ENCODE measurements at places on chromosomes 1 and 21. TPM values are rescaled to one million over a fixed set of nuclear protein-coding genes. Genes with fewer than 3 reads are reported as not detected.
A peak's percentile ranks its signal among the peaks of the same experiment; 100 is the strongest.

DNA sequence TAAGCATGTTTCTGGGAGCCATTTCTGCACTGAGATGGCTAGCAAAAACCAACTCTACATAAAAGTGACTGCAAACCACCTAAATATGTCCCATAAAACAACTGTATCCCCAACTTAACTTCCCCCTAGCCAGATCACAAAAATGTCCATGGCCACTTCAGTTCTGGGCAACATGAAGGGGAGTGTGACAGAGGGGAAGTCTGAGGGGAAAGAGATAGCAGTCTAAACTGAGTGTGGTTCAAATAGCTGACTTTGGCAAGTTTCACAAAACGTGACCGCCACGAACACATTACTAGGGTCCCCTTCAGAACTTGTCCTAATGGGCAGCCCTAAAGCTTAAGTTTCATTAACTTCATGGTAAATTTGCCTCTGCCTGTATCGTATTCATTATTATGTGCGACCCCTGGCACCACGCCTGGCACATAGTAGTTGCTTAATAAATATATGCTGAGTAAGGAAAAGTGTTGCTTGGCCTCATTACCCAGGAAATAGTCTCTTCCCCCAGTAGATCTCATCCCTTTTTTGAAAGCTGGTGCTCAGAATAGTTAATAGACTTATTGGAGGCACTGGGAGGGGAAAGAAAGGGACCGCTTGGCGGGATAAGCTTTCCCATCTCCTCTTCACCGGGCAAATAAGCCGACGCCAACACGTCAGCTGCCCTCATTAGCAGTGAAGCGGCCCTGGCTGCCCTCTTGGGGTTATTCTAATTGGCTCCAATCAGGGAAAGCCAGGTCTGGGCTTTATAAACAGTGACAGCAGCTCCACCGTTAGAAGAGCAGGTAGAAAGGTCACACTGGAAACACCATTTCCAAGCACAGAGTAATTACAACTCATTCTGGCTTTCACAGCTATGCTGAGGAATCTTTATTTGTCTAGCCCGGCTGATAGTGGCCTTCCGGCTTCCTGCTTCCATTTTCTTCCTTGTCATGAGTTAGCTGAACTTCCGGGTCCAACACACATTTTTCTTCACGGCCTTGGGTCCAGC, 122.1 kb downstream of the LRIG2 start:
- no peak for DNase-seq

DNA sequence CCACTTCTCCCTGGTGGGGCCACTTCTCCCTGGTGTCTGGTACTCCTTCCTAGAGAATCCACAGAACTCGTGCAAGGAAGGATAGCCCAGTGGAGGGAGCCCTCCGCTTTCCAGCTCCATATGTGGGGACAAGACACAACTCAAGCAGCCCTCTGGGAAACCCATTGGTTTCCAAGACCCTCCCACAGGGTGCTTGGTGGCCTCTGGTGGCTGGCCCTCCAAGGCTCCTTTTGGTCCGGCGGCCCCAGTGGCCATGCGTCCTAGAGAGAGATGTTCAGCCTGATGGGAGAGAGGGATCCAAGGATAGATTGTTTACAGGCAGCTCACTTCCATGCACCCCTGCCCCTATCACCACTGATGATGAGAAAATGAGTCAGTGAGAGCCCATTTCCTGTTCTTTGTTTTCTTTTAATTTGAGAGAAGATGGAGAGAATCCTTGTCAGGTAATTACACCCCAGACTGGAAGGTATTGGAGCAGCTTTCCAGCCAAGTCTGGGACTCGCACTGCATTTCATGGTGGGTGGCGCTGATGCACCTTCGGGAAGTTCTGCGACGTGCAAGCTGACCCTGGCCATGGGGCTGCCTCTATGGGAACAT, 486.2 kb upstream of the VAMP3 start:
- DNase-seq, result no peak

- peak; percentile 75 for DNase-seq
These were observed 43.7 kb downstream of the MRPL39 start for GRCh38 chr21:25563361-25564116.

DNA sequence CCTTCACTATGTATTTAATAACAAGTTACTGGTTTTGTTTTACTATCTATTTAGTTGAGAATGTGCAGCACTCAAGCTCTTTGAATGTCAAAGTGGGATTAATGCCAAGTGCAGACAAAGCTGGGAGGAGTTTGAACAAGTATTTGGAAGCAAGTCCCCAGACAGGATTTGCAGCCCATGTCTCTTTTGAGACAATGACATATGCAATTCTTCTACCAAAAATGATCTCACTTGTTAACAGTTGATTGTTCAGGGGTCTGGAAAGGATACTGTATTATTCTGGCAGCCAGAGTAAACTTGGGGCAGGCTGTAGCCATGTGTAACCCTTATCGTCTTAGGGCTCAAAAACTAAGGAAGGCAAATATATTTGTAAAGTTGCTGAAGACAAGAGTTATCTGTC, 15.8 kb downstream of the COLGALT2 start:
- no peak for DNase-seq

- no peak for DNase-seq
These were observed 69.2 kb downstream of the UBE4B start for GRCh38 chr1:10101929-10102328.

DNA sequence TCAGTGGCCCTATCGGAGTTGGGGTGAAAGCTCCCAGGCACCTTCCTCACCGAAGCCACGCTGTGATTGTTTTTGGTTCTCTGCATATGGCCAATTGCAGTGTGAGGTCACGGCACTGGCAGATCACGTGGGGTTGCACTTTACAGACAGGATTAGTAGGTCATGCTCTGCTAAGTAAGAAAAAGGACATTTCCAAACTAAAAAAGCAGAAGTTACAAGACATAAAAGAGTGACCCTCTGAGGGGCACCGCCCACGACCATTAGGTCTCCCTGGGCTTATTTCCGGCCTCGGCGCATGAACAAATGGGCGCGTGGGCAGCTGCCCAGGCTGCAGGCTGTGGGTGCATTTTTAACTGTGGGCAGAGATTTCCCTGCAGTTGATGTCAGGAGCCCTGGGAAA, 2.0 kb downstream of the CAPN9 start:
- no peak for DNase-seq

DNA sequence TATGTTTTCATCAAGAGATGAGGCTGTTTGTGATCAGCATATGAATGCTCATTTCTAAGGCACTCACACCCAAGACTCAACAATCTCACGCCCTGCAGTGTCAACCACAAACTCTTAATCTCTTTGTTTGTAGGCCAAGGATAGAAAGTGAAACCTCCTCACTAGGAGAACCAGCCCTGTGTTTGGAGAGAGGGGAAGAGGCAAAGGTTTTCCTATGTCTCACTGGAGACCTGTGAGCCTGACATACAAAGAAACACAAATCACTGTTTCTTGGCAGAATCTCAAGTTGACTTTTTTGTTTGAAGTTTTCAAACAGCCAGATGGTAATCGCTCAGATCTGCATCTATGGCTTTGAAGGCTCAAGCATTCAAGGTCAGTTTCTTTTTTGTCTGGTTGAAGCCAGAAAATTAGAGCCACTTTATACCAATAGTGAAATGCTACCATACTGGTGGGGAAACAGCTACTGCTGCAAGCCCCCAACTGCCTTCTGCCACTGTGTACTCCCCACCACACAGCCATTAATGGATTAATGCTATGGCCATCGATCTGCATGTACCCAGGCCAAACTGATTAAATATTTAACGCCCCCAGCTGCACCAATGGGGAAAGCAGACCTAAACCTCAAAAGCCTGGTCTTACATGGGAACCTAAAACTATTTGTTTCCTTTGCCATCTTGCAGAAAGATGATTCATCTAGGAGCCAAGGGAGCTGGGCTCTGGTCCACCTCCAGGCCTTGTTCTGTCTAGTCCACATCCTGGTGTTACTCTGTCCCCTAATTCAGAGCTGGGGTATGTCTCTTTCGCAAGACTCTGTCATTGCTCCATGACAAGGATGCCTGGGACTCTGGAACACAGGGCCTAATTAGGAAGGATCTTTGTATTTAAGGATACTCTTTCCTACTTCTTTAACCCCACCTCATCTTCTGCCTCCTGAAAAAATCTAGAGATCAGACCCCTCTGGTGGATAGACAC, 16.3 kb downstream of the PDZK1 start:
- peak; percentile 76 for DNase-seq

GRCh38 chr1:95072532-95073419, at the start of gene ALG14:
Gene ALG14 (minus strand): TSS chr1:95072951. CDS start chr1:95072898, 53 bp downstream.
- DNase-seq, result peak; percentile 95

DNA sequence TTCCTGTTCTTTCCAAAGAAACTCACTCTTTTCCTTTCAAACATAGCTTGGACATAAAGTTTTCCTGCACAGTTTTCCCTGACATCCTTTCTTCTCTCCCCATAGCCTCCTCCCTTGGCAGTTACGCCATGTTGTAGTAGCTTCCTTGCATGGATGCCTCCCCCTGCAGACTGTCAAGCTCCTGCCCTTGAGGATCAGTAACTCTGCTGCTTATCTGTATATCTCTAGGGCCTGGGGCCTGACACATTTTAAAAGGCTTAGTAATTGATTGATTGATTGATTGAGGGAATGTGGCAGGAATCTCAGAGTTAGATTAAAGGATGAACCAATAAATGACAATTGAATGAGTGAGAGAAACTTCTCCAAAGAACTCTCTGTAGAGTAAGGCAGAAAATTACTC, 143.7 kb downstream of the NEK7 start:
- no peak for DNase-seq

DNA sequence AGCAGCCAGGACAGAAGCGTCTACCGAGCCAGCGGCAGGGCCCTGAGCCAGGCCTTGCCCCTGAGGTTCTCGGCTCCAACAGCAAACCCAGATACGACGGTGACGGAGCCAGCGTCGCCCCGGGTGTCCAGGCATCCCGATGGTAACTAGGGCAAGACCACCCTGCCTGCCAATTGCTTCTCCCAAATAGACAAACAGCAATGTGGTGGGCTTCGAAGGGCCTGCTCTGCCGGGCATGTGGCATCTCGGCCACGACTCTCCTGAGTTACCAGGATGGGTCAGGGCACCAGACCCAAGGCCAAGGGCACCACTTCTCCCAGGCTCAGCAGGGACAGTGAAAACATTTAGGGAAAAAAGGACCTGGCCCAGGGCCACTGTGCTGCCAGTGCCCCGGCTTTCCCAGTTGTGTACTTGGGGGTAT, 3.2 kb upstream of the ACTRT2 start:
- no peak for DNase-seq

DNA sequence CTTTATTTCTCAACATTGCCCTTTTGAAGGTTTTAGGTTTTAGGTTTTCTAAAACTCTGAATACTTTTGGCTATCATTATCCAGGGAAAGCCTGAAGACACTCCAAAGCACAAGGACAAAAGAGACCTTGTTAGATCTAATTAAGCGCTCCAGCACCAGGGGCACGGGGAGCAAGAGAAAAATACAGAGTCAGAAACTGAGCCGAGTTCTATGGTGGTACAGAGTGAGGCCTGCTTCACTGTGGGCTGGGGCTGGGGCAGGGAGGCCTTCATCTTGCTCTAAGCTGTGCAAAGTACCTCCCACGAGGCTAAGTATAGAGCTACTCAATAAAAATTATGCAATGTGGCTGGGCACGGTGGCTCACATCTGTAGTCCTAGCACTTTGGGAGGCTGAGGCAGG, 19.7 kb upstream of the RAB4A start:
- DNase-seq, result no peak

DNA sequence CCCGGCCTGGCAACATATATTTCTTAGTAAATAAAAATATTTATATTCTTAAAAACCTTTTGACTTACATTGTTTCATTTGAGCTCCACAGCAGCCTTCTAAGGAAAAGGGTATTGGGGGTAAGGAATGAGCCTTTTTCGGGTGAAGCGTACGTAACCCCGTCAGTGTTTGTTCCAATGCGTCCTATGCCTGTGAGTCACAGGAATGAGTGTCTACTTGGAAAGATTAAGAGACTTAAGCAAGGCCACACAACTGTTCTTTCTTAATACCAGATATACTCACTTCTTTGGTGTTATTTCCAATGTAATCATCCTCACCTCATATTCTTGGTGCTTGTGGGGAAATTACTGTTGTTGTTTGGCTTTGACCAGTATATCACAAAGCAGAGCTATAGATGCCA, 22.7 kb downstream of the WDTC1 start:
- no peak for DNase-seq

- peak; percentile 61 for DNase-seq
These were observed 524 bp downstream of the TP53BP2 start for GRCh38 chr1:223845037-223845809.

- no peak for DNase-seq
These were observed 18.2 kb downstream of the CTH start for GRCh38 chr1:70429219-70429618.

- no peak for DNase-seq
These were observed 17.3 kb downstream of the SPSB1 start for GRCh38 chr1:9309991-9310390.

DNA sequence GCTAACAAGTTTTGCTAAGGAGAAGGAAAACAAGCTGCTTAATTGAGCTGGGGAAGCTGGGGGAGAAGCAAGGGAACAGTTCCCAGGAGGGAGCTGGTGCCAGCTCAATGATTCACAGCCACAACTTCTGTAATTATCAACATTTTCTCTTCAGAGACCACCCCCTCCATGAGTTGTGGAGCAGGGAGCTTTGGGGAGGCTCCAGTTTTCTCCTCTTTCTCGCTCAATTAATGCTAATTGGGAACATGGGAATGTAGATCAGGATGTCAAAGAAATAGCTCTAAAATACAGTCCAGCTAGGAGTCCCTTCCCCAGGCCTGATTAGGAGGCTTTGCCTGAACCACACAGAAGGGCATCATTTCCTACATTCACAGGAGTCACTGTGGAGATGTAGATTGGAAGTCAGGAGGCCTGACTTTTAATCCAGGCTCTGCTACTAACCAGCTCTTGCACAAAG, 12.1 kb upstream of the MNDA start:
- no peak for DNase-seq

- no peak for DNase-seq
These were observed 35.9 kb downstream of the HMGB4 start for GRCh38 chr1:33899746-33900145.

Gene KLF17
- not detected for total RNA-seq

Gene OR2L8
- total RNA-seq, result not detected

Gene LRRC53
- not detected for total RNA-seq

Gene IL24
- not detected for total RNA-seq

Gene RHD
- 0.10 TPM for total RNA-seq

Gene PRUNE1
- 15.8 TPM for total RNA-seq

Gene WDR77
- 57.8 TPM for total RNA-seq

Gene KIAA1614
- 0.21 TPM for total RNA-seq

Data from activated CD8-positive, alpha-beta T cell treated with anti-CD3 and anti-CD28 coated beads, Interleukin-2, amount 10 ng/mL, durations not matched to agents 7 days and 5 days (primary cell).